Kidney epithelial cell (primary cell): ENCODE measurements at places on chromosomes 3 and 15. TPM values are rescaled to one million over a fixed set of nuclear protein-coding genes. Genes with fewer than 3 reads are reported as not detected.

Gene ADAMTS17
- total RNA-seq, result 2.3 and 2.8 TPM in 2 replicates

Gene GABPB1
- total RNA-seq, result 37.7 and 44.2 TPM in 2 replicates

DNA sequence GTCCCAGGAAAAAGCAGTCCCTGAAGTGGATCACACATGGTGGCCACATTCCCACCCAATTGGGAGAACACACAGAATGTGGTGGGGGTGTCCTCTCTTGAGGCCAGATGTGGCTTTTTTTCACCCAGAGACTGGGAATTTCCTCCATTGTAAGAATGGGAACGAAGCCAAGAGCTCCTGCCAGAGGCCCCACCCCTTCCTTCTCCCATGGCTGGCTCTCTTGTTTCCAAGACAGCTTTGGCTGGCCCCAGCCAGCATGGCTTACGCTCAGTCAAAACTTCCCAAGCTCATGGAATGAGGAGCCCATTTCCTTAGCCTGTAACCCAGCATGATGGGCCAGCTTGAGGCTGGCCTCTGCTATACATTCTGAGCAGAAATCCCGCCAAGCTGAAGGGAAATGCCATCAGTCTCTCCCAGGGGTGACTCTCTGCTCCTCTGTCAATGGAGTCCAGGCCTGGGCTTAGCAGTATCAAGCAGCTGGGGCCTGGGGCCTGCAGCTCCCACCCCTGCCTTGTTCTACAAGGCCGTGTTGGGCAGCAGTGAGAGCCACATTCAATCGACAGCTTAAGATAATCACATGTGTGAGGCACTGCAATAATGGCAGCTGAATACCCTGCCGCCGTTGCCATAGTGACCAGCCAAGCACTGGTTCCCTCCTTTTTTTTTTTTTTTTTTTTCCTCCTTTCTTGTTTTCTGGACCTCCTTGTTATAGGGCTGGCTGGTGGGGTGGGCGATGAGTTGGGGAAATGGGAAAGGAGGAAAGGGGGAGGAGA, 142.4 kb downstream of the EPHB1 start:
- DNase-seq, result no peak

- DNase-seq, result no peak
Observed at GRCh38 chr15:88069561-88069960, 187.0 kb downstream of the NTRK3 start.

GRCh38 chr15:74264081-74264501, 28.0 kb downstream of the CCDC33 start:
- DNase-seq, result no peak

- DNase-seq, result no peak
Observed at GRCh38 chr3:33318710-33319380, 41.6 kb downstream of the FBXL2 start.

GRCh38 chr15:99735868-99736267, 2.6 kb upstream of the LYSMD4 start:
- no peak for DNase-seq

GRCh38 chr3:14565868-14566588, 25.9 kb upstream of the GRIP2 start:
- DNase-seq, result no peak

DNA sequence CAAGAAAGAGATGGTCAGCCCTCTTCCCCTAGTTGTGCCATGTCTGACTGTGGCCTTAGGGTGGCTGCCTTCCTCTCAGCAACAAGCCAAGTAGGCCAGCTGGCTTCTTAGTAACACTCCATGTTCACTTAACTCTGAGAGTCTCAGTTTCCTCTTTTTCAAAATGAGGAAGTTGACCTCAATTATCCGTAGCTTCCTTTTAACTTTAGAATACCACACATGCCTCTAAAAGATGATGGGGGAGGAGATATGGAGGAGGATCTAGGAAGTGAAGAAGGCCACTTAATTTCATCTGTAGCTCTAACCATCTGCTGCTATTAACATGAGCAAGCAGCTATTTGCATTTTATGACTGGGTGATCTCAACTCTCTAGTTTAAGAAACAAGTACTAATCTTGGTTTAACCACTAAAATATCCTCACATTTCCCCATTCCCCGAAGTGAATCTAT, 32.9 kb downstream of the CD200R1L start:
- no peak for DNase-seq

DNA sequence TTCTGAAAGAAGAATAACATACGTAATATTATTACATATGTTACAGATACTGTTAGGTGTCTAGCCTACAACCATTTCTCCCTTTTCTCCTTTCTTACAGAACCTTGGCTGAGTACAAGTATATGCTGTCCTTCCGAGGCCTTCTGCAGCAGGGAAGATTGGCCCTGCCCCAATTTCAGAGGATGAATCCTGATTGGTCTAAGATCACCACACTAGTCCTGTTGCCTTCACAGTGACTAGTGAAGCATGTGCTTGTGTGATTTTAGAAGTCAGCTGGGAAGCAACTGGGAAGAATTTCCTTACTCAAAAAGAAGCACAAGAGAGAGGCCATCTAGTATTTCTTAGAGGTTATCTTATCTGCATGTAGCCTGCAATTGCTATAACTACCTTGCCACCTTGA, 30.6 kb upstream of the MECOM start:
- peak; percentile 18 for DNase-seq
